ENCODE measurements at places on chromosomes 5 and 9.
A peak's percentile ranks its signal among the peaks of the same experiment; 100 is the strongest.

GRCh38 chr5:95925939-95926338 is 35.7 kb downstream of the ELL2 start:
- H3K27me3 ChIP-seq: no peaks in the 10 kb centered on the region
- H3K27ac ChIP-seq: no peak overlapping the region
- H3K36me3 ChIP-seq: no peaks in the 10 kb centered on the region
- no peak for ATAC-seq
- H3K4me1 ChIP-seq: no peaks in the 10 kb centered on the region

GRCh38 chr5:38532165-38532669 is 24.2 kb downstream of the LIFR start:
- H3K4me3 ChIP-seq: no peak overlapping the region
- H3K27me3 ChIP-seq: no peaks in the 10 kb centered on the region
- H3K4me1 ChIP-seq: peaks cover 3% of the 10 kb centered on the region
- no peak overlapping the region for H3K27ac ChIP-seq
- no peaks in the 10 kb centered on the region for H3K36me3 ChIP-seq

GRCh38 chr9:88949425-88949824 is 41.8 kb upstream of the S1PR3 start:
- H3K27ac ChIP-seq: peak overlapping the region; percentile 85
- peaks cover 21% of the 10 kb centered on the region for H3K4me1 ChIP-seq
- H3K4me3 ChIP-seq: no peak overlapping the region
- no peaks in the 10 kb centered on the region for H3K36me3 ChIP-seq
- ATAC-seq: peak; percentile 79
- no peaks in the 10 kb centered on the region for H3K27me3 ChIP-seq

DNA sequence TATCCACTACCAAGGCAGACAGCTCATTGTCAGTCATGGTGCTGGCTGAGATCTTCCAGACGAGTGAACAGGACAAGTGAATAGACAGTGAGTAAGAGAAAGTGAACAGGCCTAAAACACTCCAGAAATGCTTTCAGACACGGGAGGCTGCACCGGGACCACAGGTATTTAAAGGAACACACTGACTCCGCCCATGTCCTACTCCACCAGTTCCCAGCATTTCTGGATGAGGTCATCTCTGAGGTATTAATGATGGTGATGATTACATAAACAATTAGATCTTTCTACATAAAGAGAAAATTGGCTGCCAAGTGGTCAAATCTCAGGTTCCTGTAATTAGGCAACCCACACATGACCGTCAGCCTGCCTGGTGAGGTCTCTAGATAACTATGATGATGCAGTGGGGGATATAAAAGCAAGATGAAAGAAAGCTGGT is at the start of gene ACTBL2:
Gene ACTBL2 (minus strand): TSS at position 141 of the 436 bp plus-strand sequence. CDS start 104 bp downstream, at position 37.
- no peak for ATAC-seq
- H3K36me3 ChIP-seq: no peaks in the 10 kb centered on the region
- no peak within 1 kb of the TSS for H3K4me3 ChIP-seq
- H3K27me3 ChIP-seq: no peaks in the 10 kb centered on the region
- H3K27ac ChIP-seq: no peak within 1 kb of the TSS

GRCh38 chr5:21806943-21807342 is 1046.2 kb downstream of the CDH12 start:
- no peak overlapping the region for H3K27ac ChIP-seq
- no peak overlapping the region for H3K4me3 ChIP-seq
- no peak for ATAC-seq
- H3K27me3 ChIP-seq: no peaks in the 10 kb centered on the region

- H3K27me3 ChIP-seq: no peaks in the 10 kb centered on the region
- no peak for ATAC-seq
- no peak overlapping the region for H3K4me3 ChIP-seq
- no peaks in the 10 kb centered on the region for H3K36me3 ChIP-seq
Observed at GRCh38 chr5:8340261-8340660, 471.3 kb downstream of the MTRR start.

DNA sequence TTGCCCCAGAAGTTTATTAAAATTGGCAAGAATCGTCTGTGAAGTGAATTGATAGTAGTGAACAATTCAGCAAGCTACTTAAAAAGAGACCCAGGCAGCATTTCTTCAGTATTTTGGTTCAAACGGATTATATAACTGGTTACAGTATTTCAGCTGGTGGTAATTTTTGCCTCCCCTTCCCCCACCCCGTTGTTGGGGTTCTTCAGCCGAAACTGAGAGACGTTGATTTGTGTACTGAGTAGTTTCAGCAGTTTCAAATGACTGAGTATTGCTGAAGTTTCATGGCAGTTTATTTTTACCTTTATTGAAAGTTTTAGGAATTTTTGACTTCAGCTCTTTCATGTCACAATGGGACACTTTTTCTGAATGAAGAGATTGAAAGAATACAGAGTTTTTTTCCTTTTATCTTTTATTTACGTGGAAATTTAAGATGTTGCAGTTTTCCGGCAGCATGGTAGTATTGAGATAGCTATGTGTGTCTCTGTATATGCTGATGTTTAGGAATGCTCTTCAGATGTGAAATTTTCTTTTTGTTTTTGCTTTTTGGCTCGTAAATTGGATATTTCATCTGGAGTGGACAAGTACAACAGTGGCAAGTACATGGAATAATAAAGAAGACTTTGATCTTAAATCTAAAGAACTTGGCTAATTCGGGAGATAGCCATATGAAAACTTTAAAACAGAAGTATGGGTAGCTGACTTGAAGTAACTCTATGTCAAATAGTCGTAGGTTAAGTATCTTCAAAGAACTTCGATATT is 1.9 kb downstream of the GPBP1 start:
- peak overlapping the region; percentile 96 for H3K27ac ChIP-seq
- peaks cover 62% of the 10 kb centered on the region for H3K4me1 ChIP-seq
- no peak for ATAC-seq
- H3K27me3 ChIP-seq: no peaks in the 10 kb centered on the region
- H3K4me3 ChIP-seq: peak overlapping the region; percentile 95
- H3K36me3 ChIP-seq: no peaks in the 10 kb centered on the region

DNA sequence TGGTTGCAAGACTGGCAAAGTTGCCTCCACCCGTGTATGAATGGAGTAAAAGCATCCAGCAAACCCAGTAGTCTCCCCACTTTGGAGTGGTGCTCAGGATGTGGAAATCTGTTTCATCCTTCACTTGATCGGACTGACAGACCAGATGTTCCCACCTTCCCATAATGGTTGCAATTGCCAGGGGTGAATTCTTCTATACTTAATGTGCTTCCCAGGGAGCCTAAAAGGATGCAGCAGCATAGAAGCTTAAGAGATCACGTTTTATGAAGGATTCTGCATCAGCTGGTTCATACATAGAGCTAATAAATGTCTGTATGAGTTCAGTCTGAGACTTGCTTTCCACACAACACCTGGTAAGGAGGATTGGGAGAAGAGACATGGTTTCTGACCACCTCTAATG is 198.8 kb upstream of the S1PR3 start:
- no peaks in the 10 kb centered on the region for H3K27me3 ChIP-seq
- H3K4me3 ChIP-seq: no peak overlapping the region
- H3K27ac ChIP-seq: peak overlapping the region; percentile 71
- peaks cover 7% of the 10 kb centered on the region for H3K4me1 ChIP-seq
- ATAC-seq: no peak

DNA sequence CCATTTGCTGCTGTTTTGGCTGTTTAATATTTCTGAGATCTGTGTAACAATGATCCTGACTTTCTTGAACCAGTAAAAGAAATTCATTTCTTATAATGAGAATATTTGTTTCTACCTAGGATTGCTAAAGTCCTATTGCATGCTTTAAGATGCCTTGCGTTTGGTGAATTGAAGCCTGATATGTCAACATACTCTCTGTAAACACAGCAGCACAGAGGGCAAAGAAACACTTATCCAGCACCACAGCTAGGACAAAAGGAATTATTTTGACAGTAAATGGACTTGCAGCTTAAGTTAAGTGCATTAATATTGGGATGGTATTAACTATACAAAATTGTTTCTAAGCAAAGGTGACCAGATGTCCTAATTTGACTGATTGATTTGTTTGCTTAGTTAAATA is 2031.2 kb upstream of the CDH6 start:
- ATAC-seq: no peak
- no peaks in the 10 kb centered on the region for H3K27me3 ChIP-seq
- H3K27ac ChIP-seq: no peak overlapping the region
- H3K4me1 ChIP-seq: no peaks in the 10 kb centered on the region

GRCh38 chr5:181105391-181106025 is 25.5 kb downstream of the OR2V1 start:
- H3K27ac ChIP-seq: no peak overlapping the region
- peaks cover 69% of the 10 kb centered on the region for H3K27me3 ChIP-seq
- no peaks in the 10 kb centered on the region for H3K4me1 ChIP-seq
- no peaks in the 10 kb centered on the region for H3K36me3 ChIP-seq
- ATAC-seq: no peak
- H3K4me3 ChIP-seq: no peak overlapping the region

Data from gastroesophageal sphincter (tissue), 4 donors.